NT2/D1 (cell line): ENCODE measurements at places on chromosomes 3 and 15.

- no peak for DNase-seq
These were observed 276.0 kb upstream of the TTC14 start for GRCh38 chr3:180325958-180326357.

- no peak for DNase-seq
These were observed 22.9 kb downstream of the PRR20G start for GRCh38 chr3:127264794-127265514.

GRCh38 chr3:35664460-35664919, 25.2 kb downstream of the ARPP21 start:
- no peak for DNase-seq

- no peak for DNase-seq
These were observed 11.0 kb upstream of the BFSP2 start for GRCh38 chr3:133388696-133389395.

- DNase-seq = no peak
These were observed 2.8 kb downstream of the TAGLN3 start for GRCh38 chr3:112001526-112001925.

DNA sequence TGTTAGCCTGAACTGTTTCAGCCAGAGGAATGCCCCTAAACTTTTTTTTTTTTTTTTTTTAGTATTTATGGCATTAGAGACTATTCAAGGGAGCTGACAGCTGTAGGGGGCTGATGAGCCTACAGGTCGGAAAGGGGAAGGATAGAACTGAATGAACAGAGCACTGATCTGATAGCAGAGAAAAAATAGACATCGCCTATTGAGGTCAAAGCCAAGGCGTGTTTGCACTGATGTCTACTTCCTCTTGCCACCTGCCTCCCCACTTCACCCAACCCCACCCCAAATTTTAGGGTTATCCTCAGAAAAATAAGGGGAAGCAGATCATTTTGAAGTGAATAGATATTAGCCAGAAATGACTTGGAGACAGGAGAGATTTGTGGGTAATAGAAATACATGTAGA, 3.0 kb upstream of the ZMAT3 start:
- no peak for DNase-seq

DNA sequence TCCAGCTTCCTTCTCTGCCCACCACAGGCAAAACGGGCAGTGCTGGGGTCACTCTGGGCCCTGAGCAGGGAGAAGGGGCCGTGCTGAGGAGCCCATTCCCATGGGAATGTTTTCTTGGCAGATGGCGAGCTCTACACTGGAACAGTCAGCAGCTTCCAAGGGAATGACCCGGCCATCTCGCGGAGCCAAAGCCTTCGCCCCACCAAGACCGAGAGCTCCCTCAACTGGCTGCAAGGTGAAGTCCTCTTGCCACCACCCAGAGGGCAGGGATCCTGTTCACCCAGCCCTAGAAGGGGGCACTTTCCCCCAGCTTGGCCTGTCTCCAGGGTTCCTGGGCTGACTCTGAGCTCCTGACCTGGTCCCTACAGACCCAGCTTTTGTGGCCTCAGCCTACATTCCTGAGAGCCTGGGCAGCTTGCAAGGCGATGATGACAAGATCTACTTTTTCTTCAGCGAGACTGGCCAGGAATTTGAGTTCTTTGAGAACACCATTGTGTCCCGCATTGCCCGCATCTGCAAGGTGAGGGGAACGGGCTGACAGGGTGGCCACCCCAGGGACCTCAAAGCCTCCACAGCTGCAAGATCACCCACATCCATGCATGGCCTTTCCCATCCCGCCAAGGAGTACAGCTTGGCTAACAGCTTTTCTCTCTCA, 12.4 kb downstream of the CIB1 start:
- DNase-seq = peak; percentile 72

- DNase-seq = no peak
These were observed 47.3 kb upstream of the THRB start for GRCh38 chr3:24541935-24542334.

DNA sequence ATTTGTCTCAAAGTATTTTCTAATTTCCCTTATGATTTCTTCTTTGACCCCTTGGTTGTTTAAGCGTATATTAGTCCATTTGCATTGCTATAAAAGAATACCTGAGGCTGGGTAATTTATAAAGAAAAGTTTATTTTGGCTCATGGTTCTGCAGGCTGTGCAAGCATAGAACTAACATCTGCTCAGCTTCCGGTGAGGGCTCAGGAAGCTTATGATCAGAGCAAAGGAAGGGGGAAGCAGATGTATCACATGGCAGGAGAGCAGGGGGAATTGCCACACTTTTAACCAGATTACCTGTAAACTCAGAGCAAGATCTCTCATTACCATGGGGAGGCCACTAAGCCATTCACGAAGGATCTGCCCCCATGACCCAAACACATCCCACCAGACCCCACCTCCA, 148.2 kb downstream of the PDE8A start:
- DNase-seq = no peak

DNA sequence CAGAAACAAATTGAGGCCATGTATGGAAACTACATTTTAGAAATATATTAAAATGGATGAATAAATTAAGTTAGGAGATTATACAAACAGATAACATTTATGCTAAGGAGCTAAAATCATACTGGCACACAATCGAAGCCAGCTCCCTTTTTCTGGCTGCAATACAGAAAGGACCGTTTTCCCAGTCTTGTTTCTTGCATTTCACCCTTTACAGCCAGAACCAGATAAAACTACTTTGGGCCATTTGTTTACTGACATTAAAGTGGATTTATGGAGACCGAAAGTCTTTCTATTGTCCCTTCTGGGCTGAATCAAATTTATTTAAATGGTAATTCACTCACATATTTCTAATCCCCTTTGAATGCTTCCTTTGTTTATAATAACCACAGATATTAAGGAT, 50.1 kb upstream of the CNTN3 start:
- no peak for DNase-seq

- no peak for DNase-seq
These were observed 170.4 kb downstream of the KLHL25 start for GRCh38 chr15:85624291-85624801.

DNA sequence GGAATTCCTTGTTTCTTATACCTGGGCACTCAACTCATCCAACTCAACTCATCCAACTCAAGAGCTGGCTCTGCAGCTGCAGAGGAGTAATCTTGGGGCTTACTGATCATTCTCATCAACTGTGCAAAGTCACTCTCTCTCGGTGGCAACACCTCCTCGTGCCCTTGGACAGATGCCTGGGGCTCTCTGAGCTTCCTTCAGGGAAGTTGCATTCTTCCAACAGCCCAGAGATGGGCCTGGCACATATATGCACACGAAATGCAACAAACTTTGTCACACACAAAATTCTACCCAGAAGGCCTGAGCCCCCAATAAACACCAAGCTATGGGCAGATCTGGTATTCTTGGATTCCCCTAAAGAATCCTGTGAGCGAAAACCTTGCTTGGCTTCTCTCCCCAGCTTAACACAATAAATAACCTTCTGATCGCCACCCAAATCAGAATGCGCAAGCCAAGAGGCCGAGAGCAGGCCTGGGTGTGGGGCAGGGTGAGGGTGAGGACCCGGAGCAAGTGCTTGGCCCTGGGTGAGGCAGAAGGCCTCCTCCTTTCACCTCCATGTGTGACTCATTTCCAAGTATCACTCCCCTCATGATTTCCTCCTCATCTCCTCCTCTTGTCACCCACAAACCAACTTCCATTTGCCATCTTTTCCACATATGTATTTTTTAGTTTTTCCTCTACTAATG, 15.4 kb downstream of the TGM5 start:
- no peak for DNase-seq

GRCh38 chr3:178456621-178457285, 79.5 kb upstream of the KCNMB2 start:
- DNase-seq = no peak

GRCh38 chr3:111747490-111747889, 111.6 kb upstream of the PHLDB2 start:
- DNase-seq = no peak

DNA sequence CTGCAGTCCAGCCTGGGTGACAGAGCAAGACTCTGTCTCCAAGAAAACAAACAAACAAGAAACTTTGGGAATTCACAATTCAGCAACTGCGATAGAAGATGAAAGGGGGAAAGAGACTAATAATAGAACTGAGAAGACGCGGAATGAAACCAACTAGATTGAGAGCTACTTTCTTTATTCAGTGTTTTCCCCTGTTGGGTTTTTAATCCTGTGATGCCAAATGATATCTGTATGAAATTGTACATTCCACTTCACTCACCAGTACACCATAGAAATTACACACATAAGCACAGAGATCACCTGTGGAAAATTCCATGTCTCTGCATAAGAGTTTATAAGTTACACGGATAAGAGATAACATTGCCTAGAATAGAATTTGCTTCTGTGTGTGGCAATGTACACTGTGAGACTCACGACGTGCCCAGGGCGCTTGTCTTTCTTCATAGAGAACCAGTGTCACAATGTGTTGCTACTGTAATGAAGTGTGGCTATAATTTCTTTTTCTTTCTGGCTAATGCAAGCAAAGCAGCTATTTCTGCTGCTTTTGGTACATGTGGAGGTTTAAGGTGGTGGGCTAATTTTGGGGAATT, 17.7 kb upstream of the CHST2 start:
- DNase-seq = no peak

DNA sequence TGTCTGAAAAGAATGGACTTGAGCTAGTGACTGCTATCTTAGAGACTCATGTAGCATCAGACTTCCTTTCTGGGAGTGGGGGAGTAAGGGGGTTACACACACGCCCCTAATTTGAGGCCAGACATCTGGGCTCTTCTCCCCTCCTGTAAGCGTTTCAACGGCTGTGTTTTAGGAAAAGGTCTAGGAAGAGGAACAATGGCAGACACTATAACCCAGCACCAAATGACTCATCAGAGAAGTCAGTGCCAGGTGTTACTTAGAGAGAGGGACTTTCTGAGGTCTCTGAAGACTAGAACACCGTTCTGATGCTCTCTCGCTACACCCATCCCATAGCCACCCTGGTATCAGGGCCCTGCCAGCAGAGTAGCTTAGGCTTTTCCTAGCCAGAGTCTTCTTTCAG, 65.5 kb downstream of the SSUH2 start:
- DNase-seq = no peak

GRCh38 chr3:101065962-101066361, 72.7 kb upstream of the ABI3BP start:
- DNase-seq = no peak

DNA sequence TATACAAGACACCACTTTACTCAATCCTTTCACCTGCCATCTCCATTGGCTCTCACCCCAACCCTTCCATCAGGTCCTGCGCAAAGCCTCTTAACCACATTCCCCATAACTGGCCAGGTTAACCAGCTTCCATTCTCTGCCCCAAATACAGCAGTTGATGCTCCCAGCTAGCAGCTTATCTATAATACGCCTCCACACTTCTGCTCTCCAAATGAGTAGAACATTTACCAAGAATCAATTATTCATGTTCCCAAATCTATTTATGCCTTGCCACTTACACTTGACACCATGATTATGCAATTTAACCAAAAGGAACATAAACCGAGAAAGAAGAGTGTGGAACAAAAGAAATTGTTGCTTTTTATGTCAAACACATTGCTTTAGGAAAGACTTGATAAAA, 103.7 kb upstream of the TPM1 start:
- no peak for DNase-seq

- DNase-seq = no peak
These were observed 100.9 kb downstream of the CLSTN2 start for GRCh38 chr3:140035871-140036270.

DNA sequence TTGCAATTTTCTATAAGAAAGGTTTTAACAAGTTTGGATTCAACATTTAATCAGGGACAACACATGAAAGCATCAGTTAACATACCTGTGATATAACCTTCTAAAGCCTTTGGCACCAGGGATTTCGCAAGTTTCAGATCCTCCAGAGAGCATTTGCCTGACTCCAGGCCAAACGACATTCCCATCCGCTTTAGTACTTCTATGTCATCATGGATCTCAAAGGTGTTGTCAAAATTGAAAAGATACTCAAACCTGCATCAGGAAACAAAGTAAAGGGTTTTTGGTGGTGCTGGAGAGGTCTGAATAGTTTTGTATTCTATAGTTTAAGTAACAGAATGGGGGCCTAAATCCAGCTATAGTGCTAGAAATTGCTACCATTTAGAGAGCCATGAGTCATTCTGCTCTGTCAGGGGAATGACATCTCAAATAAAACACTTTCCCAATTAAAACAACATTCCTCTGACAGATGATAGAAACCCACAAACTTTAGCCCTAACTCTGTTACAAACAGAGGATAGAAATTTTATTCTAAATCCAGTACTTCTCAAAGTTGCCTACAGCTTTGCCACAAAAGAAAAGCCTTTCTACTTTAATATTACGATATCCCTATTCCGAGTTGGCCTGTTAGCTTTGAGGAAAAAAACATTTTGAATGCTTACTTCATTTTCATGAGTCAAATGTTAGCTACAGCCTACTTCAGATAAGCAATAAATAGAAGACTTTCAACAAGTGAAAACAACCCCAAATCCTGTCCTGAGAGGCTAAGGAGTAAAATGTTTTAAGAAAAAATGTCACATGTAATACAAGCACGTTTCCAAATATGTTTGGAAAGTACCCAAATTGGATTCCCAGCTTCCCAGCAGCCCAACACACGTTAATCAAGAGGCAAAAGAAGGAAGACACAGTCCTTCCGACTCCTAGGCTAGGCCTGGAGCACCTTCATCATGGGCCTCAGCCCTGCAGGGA, 83.4 kb downstream of the ATP1B3 start:
- no peak for DNase-seq

DNA sequence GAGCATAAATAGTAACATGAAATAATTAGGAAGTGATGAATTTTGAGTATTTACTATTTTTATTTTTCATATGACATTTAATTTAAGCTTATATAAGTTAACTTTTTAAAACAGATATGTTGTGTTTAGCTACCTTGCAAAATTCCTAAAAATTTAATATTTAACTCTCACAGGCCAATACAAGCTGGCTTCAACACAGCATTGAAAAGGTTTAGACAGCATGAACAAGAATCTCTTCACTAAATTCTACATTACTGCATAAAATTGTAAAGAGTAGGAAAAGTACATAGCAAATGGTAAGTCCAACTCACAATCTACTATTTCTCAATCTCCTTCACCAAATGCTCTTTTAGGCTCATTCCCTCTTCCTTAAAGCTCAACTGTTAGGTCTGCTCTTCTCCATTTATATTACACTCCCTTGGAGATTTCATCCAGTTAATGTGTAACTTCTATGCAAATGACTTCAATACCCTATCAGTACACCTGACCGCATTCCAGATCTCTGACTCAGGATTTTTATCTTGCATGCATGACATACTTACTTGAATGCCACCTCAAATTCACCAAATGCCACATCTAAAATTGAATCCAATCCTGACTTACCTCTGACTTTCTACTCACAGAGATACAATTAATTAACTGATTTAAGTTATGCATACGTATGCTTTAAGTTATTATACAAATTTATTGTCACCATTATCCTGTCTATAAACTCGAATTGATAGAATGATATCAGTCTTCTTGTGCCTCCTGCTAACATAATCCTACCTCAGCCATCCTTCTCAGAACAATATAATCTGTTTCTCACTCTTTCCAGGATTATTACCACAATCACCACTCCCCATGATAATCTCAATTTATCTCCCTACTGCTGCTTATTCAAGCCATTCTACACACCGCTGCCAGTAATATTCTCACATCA, 127.0 kb downstream of the STAG1 start:
- DNase-seq = peak; percentile 5

DNA sequence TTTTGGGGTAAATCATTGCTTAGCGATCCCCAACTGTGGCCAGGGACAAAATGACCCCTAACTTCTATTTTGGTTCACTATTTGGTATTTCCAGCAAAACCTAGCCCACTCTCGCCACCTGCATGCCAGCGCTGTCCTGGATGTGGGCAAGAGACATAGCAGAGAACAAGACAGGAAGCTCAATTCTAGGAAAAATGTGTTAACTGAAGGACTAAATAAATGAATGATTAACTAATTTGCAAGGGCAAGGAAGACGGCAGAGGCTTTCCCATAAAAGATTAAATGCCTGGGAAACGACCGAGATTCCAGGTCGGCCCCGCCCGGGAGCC, 408 bp downstream of the NICN1 start:
- no peak for DNase-seq
